KG1 (cell line): ENCODE measurements at places on chromosomes 1 and 21.

DNA sequence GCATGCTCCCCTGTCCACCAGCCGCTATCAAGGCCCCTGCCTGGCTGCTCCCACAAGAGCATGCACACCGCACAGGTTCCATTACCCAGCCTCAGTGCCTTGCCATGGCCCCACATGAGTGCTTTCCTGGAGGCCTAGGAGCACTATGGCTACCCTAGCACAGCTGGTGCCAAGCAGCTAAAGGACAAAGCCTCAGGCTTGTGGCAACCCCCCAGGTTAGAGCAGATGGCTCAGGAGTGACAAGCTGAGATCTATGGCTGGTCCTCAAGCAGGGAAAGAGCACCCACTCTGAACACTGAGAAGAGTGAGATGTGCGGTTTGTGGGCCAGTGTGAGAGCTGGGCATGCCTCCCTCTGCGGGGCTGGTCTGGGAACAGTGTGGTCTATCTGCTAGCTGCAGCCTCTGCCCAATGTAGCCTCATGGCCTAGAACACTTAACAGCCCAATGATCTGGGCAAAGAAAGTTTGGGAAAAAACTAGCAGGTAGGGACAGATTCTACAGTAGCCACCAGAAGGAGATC is 129.8 kb downstream of the VAV3 start:
- no peak for DNase-seq

DNA sequence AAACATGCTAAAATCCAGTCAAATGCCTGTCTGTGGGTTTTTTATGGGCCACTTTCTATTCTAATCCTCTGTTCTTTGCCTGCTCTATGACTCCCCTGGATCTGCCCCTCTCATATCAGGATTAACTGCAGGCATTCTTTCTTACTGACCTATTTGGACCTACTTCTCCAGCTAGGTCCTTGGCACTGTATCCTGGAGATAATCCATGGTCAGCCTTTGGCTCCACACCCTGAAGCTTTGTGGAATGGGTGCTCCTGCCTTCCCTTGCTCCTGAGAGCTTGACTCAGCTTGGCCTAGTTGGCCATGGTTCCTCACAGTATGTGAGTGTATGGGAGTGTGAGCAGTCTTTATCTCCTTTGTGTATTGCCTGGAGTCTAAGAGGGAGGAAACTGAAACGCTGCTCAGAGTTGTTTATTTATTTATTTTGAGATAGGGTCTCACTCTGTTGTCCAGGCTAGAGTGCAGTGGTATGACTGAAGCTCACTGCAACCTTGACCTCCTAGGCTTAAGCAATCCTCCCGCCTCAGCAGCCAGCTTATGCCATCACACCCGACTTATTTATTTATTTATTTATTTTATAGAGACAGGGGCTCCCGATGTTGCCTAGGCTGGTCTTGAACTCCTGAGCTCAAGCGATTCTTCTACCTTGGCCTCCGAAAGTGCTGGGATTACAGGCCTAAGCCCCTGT is 28.7 kb upstream of the CDC14A start:
- DNase-seq: no peak

GRCh38 chr1:6412896-6413295 is 6.8 kb downstream of the HES2 start:
- DNase-seq: no peak

- DNase-seq: no peak
These were observed 26.4 kb upstream of the RAB3GAP2 start for GRCh38 chr1:220298470-220299205.

- DNase-seq: no peak
These were observed 10.4 kb downstream of the MPZ start for GRCh38 chr1:161299347-161299746.

- no peak for DNase-seq
These were observed at the start of gene CRABP2 for GRCh38 chr1:156705321-156705917. TSS of gene CRABP2 (minus strand) at chr1:156705583. CDS start at chr1:156705446, 137 bp downstream.

DNA sequence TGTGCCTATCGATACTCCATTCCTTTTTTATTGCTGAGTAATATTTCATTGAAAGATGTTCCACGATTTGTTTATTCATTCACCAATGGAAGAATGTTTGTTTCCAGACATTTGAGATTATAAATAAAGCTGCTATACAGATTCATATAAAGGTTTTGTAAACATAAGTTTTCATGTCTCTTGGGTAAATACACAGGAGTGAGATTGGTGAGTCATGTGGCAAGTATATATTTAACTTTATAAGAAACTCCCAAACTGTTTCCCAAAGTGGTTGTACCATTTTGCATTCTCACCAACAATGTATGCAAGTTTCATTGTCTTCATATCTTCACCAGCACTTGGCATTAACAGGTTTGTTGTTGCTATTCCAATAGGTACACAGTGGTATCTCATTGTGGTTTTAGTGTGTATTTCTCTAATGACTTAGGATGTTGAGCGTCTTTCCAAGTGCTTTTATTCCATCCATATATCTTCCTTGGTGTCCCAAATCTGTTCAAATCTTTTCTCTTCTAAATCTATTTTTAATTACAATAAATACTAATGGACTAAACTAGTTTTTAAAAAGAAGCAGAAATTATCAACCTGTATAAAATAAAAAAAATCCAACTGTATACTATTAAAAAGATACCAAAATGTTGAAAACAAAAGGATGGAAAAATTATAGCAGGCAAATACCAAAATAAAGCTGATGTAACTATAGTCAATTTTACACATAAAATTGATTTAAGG is 6.6 kb downstream of the SLC9C2 start:
- no peak for DNase-seq
